ENCODE measurements at places on chromosomes 6 and 20.

- no peak for DNase-seq
Measured at GRCh38 chr20:35007891-35008290, 52.2 kb downstream of the MYH7B start.

DNA sequence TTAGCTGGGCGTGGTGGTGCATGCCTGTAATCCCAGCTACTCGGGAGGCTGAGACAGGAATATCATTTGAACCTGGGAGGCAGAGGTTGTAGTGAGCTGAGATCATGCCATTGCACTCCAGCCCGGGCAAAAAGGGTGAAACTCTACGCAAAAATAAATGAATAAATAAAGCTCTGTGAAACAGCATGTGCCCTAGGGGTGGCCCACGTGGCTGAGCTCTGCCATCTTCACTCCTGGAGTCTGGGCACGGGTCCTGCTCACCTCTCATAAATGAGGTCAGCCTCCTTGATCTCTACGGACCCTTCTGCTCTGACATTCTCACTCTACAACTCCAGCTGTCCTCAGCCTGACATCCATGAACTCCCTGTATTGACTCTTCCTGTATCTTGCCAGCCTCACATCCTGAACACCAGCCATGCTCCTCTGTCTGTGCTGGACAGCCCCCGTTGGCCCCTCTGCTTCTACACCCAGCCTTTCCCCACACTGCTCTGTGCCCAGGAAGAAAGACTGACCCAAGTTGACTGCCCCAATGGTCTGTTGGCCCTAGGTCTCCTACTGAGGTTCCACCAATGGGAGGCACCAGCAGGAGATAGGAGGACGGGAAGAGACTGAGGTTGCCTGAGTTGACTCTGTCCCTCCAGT lies 21.9 kb downstream of the CPNE5 start:
- no peak for DNase-seq

DNA sequence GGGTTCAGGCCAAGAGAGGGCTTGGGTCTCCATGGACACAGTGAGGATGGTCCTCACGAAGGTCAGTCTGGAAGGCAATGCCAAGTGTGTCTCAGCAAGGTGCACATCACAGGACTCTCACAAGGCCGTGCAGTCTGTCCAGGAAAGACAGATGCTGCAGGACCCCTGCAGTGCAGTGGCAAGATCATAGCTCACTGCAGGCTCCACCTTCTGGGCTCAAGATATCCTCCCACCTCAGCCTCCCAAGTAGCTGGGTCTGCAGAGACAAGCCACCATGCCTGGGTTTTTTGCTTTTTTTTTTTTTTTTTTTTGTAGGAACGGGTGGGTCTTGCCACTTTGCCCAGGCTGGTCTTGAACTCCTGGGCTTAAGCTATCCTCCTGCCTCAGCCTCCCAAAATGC lies 26.4 kb downstream of the ZMYND8 start:
- no peak for DNase-seq

GRCh38 chr6:43940071-43940392 lies 170.0 kb downstream of the VEGFA start:
- no peak for DNase-seq

DNA sequence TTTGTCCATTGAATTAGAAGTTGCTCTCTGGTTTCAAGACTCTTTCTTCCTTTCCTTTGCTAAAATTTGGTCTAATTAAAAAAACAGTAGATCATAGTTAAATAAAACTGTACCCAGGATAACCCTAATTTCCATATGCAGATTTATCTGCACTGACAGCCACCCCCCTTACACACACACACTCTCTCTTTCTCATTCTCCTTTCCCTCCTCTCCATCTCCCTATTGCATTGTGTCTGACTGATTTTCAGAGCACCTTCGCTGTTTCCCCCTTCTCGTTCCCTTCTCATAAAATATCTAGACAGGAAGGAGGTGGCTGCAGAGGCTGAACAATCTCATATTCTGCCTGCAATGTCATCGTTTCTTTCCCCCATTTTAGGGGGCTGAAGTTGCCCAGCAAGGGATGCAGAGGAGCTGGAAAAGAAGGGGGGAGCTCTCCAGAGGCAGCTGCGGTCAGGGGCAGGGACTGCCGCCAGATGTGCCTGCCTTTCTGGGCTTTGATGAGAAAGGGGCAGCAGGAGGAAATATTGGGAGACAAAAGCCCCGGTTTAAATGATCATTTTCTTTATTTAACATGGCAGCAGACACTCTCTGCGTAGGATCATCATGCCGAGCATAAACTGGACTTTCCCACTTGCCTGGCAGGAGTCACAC lies 22.5 kb upstream of the MMS22L start:
- DNase-seq: no peak

DNA sequence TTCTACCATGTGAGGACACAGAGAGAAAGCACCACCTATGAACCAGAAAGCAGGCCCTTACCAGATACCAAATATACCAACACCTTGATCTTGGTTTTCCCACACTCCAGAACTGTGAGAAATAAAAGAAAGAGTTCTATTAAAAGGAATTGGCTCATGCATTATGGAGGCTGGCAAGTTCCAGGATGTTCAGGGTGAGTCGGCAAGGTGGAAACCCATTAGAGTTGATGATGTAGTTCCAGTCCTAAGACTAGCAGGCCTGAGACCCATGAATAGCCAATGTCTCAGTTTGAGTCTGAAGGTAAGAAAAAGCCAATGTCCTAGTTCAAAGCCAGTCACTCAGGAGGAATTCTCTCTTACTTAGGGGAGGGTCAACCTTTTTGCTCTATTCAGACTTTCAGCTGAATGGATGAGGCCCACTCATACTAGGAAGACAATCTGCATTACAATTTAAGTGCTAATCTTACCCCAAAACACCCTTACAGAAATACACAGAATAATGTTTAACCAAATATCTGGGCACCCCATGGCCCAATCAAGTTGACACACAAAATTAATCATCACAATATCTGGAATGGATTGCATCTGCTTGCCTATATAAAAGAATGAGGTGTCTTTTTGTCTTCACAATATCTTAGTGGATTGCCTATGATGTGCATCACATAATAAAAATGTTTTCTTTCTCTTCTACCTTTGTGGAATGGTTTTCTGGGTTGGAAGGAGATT lies 5.5 kb upstream of the TAAR1 start:
- DNase-seq: no peak

GRCh38 chr6:50853939-50854338 lies 35.3 kb downstream of the TFAP2B start:
- DNase-seq: no peak

DNA sequence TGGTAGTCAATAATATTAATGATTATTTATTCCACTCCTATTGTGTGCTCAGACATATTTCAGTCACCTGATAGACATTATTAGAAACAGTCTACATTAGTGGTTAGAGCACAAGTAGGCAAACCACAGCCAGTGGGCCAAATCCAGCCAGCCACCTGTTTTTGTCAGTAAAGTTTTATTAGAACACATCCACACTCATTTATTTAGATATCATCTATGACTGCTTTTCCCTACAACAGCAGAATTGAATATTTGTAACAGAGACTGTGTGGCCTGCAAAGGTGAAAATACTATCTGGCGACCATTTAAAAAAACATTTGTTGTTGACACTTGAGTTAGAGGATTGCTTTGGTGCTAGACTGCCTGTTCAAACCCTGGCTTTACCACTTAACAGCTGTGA lies 220.0 kb upstream of the ZFP64 start:
- DNase-seq: peak; percentile 20

DNA sequence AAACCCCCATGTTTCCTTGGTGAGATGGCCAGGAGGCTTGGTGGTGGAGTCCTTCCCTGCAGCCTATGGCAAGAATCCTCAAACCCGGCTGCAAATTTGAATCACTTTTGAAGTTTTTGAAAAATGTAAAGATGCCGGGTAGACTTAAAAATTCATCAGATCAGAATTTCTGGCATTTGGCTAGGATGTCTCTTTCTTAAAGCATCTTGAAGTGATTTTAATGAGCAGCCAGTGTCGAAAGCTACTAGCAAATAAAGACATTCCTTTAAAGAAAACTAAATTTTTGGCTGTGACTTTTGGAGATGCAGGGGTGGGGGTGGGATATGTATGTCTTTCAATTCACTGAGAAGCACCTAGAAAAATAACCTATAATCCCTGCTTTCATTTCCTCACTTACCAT lies 25.6 kb upstream of the NOX3 start:
- DNase-seq: no peak

DNA sequence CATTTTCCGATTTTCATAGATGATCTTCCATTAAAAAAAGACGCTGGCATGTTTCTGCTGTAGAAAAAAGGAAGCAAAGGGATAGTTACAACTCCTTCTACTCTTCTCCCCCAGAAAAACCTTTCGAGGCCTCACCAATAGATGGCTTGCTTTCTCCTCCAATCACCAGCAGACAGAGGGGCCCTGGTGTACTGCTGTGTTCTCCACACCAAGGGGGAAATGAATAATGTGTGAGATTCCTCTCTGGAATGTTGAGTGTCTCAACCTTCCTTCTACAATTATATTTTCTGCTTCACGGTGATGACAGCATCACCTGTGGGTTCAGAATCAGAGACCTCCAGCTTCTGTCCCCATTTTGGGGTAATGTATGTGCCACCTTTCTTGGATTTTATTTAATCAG lies 185.7 kb upstream of the FLRT3 start:
- no peak for DNase-seq

GRCh38 chr20:55919319-55919718 lies 86.0 kb downstream of the CBLN4 start:
- no peak for DNase-seq

DNA sequence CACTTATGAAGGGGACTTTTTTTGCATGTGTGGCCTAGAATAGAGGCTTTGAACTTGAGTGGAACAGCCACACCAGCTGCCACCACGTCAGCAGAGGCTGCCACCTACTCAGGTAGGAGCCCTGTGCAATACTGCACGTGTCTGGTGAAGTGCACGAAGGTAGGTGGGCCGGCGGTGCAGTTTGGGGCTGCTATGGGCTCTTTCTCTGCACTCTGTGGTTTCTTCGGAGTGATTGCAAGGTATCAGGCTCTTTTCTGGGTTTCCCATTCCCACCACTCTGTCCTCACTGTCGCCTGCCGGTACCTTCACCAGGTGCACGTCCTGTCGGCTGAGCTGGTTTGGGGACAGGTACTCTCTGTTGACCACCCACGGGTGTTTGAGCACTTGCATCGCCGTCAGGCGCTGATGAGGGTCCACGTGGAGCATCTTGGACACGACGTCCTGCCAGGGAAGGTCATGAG lies 30.8 kb upstream of the MPC1 start:
- DNase-seq: no peak

DNA sequence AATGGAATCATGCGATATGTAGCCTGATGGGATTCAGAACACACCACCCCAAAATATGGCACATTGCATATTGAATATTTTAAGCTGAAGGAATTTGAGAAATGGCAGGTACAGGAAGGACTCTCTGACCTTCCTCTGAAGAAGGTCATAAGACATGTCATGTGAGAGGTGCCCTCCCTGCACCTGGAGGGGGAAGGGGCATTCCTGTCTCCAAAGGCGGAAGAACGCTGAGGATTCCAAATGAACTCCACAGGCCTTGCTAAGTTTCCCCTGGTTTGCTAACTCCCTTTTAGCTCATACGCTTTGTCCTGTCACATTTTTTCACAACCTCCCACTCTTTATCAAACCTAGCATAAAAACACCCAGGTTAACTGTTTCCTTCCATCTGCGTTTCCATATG lies 347.8 kb downstream of the CDKAL1 start:
- no peak for DNase-seq

GRCh38 chr20:6489361-6490171 lies 277.9 kb upstream of the BMP2 start:
- no peak for DNase-seq

GRCh38 chr6:66699385-66699784 lies 992.4 kb upstream of the EYS start:
- no peak for DNase-seq

- no peak for DNase-seq
Measured at GRCh38 chr20:53331151-53331973, 262.3 kb downstream of the ZNF217 start.

DNA sequence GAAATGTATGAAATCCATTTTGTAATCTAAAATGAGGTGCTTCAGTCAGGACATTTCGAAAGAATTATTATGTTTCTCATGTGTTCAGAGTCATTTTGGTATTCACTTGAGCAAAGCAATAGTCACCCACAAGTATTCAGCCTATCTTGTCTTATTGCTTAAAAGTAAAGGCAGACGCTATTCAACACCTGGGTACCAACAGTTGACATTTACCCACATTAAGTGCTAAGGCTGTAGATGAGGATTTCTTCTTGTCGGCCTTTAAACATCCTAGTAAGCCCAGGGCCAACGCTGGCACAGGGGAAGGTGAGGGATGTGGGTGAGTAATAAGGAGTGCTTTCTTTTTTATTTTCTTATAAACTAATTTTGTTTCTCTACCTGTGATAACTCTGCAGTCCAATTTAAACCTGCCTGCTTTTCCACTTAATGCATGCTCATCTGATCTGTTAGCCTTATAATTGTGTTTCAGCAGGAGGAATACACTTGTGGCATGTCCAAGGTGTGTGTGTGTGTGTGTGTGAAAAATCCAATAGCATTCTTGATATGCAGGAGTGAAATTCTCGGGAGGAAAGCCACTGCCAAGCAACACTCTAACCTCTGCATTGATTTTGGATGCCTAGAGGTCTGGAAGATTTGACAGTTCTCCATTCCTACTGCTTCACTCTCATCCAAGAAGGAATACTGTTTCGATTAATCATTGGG lies 252.0 kb downstream of the SOX4 start:
- no peak for DNase-seq

DNA sequence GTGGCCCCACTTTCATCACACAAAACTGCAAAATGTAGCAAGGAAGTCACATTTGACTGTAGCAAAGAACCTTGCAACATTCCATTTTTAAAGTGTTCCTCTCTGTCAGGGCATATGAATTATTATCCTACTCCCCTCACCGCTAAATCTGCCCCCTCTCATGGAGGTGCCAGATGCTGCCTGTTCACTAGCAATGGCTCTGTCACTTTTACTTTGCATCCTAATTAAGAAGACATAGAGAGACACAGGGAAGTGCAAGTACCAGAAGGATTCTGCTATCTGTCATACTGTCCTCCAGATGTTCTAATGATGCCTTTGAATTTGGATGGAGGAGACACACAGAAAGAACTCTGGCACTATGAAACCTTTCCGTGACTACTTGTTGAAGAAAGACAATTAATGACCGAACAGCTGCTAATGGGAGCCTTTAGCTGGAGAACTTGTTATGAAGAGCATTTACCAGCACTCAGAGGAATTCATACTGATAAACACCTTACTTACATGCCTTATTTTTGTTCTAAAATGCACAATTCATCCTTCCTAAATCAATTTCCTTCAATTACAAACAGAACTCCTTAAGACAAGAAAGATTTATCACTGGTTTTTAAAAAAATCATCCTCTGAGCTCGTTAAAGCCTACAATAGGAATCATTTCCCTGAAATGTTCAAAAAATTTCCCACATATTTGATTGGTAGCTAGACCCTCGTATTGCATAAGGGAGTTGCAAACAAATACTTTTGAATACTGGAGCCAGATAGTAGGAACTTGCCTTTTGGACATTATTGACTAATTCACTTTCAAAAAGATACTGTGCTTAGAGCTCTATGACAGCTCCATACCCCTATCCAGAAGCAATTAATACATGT lies 292.6 kb downstream of the UBE3D start:
- no peak for DNase-seq

GRCh38 chr6:15282334-15282733 lies 36.5 kb downstream of the JARID2 start:
- DNase-seq: no peak

All from CD4-positive, alpha-beta T cell treated with Interleukin-4 for 1 hour (primary cell).